ENCODE measurements at places on chromosomes 13 and 19. TPM values are rescaled to one million over a fixed set of nuclear protein-coding genes. Genes with fewer than 3 reads are reported as not detected.

USHBP1 gene
- not detected for total RNA-seq

ZNF726 gene
- 1.8 TPM for total RNA-seq

SLC6A16 gene
- 1.2 TPM for total RNA-seq

ZNF443 gene
- total RNA-seq, result 2.5 TPM

ICAM5 gene
- total RNA-seq, result under 0.01 TPM

GRCh38 chr13:101530293-101530692 is 77.8 kb downstream of the ITGBL1 start:
- H3K27me3 ChIP-seq, result no peaks in the 10 kb centered on the region
- peak overlapping the region; percentile 75 for H3K27ac ChIP-seq
- DNase-seq, result no peak
- H3K36me3 ChIP-seq, result no peaks in the 10 kb centered on the region
- peaks cover 43% of the 10 kb centered on the region for H3K4me1 ChIP-seq
- no peak overlapping the region for H3K4me3 ChIP-seq

DNA sequence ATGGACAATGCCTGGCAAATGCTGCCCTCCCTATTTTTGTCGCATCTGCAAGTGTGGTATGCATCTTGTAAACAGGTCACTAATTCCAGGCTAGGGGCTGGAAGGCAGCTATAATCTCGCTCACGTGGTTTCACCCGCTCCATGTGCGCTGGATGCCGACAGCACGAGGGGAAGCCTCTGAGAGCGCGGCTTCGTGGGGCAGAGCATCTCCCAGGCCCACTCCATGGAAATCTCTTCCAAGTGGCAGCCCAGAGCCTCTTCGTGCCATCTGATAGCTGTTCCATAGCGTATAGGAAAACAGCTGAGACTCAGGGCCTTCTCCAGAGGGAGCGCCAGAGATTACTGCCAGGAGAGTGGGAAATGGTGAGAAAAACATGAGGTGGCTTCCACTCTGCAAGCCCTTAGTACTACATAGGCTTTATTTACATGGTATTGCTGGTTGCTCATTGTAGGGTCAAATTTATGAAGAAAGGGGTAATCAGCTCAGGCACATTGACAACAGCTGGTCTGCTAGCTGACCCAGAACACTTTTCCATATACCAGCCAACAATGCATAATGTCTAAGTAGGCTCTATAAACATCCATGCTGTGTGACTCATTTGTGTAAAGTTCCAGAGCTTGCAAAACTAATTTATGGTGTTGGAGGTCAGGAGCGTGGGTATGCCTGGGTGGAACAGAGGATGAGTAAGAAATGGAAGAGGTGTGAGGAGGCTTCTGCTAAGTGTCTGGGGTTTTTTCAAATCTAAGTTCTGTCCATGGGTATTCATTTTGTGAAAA is 165.2 kb downstream of the SHISA2 start:
- peak; percentile 86 for DNase-seq
- no peak overlapping the region for H3K27ac ChIP-seq
- peaks cover 4% of the 10 kb centered on the region for H3K4me1 ChIP-seq
- H3K36me3 ChIP-seq, result no peaks in the 10 kb centered on the region

- peaks cover 10% of the 10 kb centered on the region for H3K4me1 ChIP-seq
- H3K27ac ChIP-seq, result no peak overlapping the region
- no peak for DNase-seq
- peaks cover 50% of the 10 kb centered on the region for H3K27me3 ChIP-seq
- no peak overlapping the region for H3K4me3 ChIP-seq
Observed at GRCh38 chr13:95560387-95560786, 7.9 kb downstream of the CLDN10 start.

GRCh38 chr19:7471696-7472615 is 16.9 kb downstream of the PEX11G start:
- peaks cover 6% of the 10 kb centered on the region for H3K36me3 ChIP-seq
- H3K27ac ChIP-seq, result no peak overlapping the region
- H3K27me3 ChIP-seq, result no peaks in the 10 kb centered on the region
- peak; percentile 80 for DNase-seq
- H3K4me3 ChIP-seq, result no peak overlapping the region

- peak; percentile 43 for DNase-seq
- H3K27ac ChIP-seq, result no peak overlapping the region
- H3K4me1 ChIP-seq, result peaks cover 14% of the 10 kb centered on the region
- H3K4me3 ChIP-seq, result no peak overlapping the region
- H3K36me3 ChIP-seq, result no peaks in the 10 kb centered on the region
Observed at GRCh38 chr13:42852136-42852535, 70.8 kb downstream of the FAM216B start.

- H3K4me3 ChIP-seq, result no peak overlapping the region
- H3K36me3 ChIP-seq, result peaks cover 31% of the 10 kb centered on the region
- DNase-seq, result no peak
- no peak overlapping the region for H3K27ac ChIP-seq
- no peaks in the 10 kb centered on the region for H3K4me1 ChIP-seq
- H3K27me3 ChIP-seq, result no peaks in the 10 kb centered on the region
Observed at GRCh38 chr13:45021250-45021649, 31.9 kb downstream of the GPALPP1 start.
